ENCODE measurements at places on chromosomes 6 and 20. TPM values are rescaled to one million over a fixed set of nuclear protein-coding genes. Genes with fewer than 3 reads are reported as not detected.

The SLC29A1 gene
- 72.0 TPM for total RNA-seq

The RBBP8NL gene
- total RNA-seq, result not detected

The DLK2 gene
- 0.25 TPM for total RNA-seq

The DPPA5 gene
- total RNA-seq, result not detected

The BPIFA1 gene
- not detected for total RNA-seq

The ZC2HC1B gene
- not detected for total RNA-seq

The SAPCD1 gene
- total RNA-seq, result 0.78 TPM

The MCCD1 gene
- not detected for total RNA-seq

The TSPYL1 gene
- total RNA-seq, result 92.8 TPM

Measured in pulmonary artery endothelial cell (primary cell).